ENCODE measurements at places on chromosomes 1 and 21. TPM values are rescaled to one million over a fixed set of nuclear protein-coding genes. Genes with fewer than 3 reads are reported as not detected.

DNA sequence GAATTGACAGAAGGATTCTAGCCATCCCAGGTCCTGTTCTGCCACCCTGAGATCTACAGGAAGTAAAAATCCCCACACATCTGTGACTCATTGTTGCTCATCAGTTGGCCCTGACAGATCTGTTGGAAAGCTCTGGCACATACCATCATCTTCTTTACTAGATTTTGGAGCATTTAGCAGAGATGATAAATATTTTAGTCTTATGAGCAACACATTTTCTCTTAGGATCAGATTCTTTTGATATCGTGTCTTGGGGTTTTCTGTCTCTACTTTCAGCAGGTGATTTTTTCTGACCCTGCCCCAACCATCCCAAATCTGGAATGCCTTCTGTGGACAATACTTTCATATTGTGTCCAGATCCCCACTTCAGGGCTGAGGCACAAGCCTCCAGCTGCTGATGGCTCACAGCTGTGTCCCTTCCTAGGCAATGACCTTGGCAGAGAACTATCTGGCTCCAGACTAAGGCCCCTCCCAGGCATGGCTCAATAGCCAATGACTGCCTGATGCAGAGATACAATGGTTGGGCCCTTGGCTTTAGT, 102.8 kb downstream of the GDAP2 start:
- no peak for DNase-seq
- H3K27ac ChIP-seq: no peak overlapping the region
- H3K27me3 ChIP-seq: no peaks in the 10 kb centered on the region
- H3K4me1 ChIP-seq: no peaks in the 10 kb centered on the region
- no peak overlapping the region for H3K4me3 ChIP-seq
- H3K36me3 ChIP-seq: no peaks in the 10 kb centered on the region

DNA sequence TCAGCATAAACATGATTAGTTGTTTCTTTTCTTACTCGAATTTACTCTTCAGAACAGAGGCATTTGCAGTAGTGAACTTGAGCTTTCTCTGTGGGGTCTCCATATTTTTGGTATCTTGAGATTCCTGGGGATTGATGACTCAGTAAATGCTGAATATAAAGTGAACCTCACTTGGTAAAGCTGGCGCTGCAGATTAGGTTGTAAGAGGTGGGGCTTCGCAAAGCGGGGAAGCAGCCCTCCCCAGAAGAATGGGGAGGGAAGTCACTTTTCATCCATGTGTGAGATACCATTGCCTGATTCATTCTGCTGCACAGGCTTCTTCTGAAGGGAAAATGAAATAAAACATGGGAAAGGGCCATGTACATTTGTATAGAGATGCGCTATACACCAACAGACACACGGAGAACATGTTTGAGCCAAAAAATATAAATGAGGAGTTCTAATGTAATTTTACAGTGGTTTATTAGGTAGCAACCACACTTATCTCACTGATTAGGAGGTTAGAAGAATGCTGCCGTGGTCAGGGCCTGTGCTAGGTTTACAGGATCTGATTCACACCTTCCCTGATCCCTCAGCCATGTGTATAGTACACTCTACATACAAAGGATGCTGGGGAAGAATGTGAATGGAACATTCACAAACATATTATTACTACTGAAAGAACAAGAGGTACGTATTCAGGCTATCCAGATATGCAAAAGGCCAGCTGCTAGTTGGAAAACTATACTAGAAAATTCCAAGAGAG, 63.5 kb downstream of the DNTTIP2 start:
- H3K27me3 ChIP-seq: no peaks in the 10 kb centered on the region
- no peaks in the 10 kb centered on the region for H3K36me3 ChIP-seq
- H3K4me3 ChIP-seq: no peak overlapping the region
- peaks cover 52% of the 10 kb centered on the region for H3K4me1 ChIP-seq
- H3K27ac ChIP-seq: no peak overlapping the region

DNA sequence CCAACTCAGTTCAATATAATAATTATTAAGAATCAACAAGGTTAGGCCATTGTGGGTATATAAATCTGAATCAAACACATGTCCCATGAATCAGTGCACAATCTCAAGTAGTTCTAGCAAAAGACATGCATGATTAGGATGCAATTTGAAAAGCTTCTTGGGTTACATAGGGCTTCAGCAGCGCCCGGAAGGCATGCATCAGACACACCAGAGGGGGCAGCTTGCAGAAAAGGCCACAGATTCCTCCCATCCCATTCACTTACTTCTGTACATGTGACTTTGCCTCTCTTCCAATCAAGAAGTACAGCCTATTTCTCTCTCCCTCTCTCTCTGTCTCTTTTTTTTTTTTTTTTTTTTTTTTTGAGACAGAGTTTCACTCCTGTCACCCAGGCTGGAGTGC, 91.8 kb downstream of the KCNN3 start:
- no peaks in the 10 kb centered on the region for H3K27me3 ChIP-seq
- H3K27ac ChIP-seq: no peak overlapping the region
- H3K4me1 ChIP-seq: no peaks in the 10 kb centered on the region

GRCh38 chr1:110967256-110967655, 3.5 kb upstream of the LRIF1 start:
- peaks cover 6% of the 10 kb centered on the region for H3K4me1 ChIP-seq
- no peak overlapping the region for H3K27ac ChIP-seq

DNA sequence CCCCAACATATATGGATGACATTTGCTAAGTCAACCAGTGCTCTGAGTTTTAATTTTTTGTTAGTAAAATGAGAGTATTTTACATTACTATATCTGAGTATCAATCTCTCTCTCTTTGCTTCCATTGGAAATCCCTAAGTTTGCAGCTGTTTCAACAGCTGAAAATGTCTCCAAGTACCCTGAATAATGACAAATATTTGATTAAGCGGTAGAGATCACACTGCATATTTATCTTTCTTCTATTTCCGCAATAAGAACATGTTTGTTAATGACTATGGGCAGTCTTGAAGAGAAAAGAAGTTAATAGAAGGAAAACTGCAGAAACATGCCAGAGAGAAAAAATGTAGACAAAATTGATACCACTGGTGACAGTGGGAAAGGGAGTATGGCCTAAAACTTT, 1117.5 kb downstream of the NCAM2 start:
- no peak for DNase-seq
- H3K36me3 ChIP-seq: no peaks in the 10 kb centered on the region
- H3K4me1 ChIP-seq: no peaks in the 10 kb centered on the region
- H3K4me3 ChIP-seq: no peak overlapping the region
- no peak overlapping the region for H3K27ac ChIP-seq

GRCh38 chr1:12171206-12172041, 4.6 kb downstream of the TNFRSF1B start:
- H3K27me3 ChIP-seq: no peaks in the 10 kb centered on the region
- no peaks in the 10 kb centered on the region for H3K36me3 ChIP-seq
- no peak for DNase-seq
- H3K27ac ChIP-seq: peak overlapping the region; percentile 98

- no peak overlapping the region for H3K4me3 ChIP-seq
- no peaks in the 10 kb centered on the region for H3K36me3 ChIP-seq
- no peaks in the 10 kb centered on the region for H3K27me3 ChIP-seq
- H3K27ac ChIP-seq: no peak overlapping the region
- H3K4me1 ChIP-seq: no peaks in the 10 kb centered on the region
Observed at GRCh38 chr1:98034505-98034904, 113.7 kb upstream of the DPYD start.

Gene CD1E
- 0.35 TPM for total RNA-seq

Gene CHRNB2
- not detected for total RNA-seq

DNA sequence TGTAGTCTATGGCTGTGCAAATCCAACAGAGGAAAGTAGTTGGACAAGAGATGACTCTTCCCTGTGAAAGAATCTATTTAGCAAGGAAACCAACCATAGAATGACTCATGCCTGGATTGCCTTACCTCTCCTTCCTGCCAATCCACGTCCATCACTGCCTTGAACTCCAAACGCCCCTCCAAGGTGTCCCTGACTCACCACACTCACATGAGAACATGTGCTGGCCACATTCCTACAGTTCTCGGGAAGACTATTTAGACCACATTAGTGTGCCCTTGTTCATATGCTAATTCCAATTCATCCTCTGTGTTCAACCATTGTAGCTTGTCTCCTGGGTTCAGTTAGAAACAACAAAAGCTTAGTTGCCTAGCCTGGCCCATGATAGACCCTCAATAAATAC, 157.3 kb downstream of the SLC30A10 start:
- H3K36me3 ChIP-seq: no peaks in the 10 kb centered on the region
- no peak overlapping the region for H3K27ac ChIP-seq
- no peak for DNase-seq
- H3K4me1 ChIP-seq: no peaks in the 10 kb centered on the region
- no peak overlapping the region for H3K4me3 ChIP-seq

Gene PTPRC
- 453 TPM for total RNA-seq

- peaks cover 67% of the 10 kb centered on the region for H3K27me3 ChIP-seq
- H3K4me3 ChIP-seq: no peak overlapping the region
- H3K27ac ChIP-seq: no peak overlapping the region
- peaks cover 7% of the 10 kb centered on the region for H3K4me1 ChIP-seq
Observed at GRCh38 chr1:204192046-204192445, 4.2 kb downstream of the KISS1 start.

Gene PTCH2
- 1.0 TPM for total RNA-seq
